AG04449 (cell line): ENCODE measurements at places on chromosomes 13 and 19.

- DNase-seq, result no peak
Measured at GRCh38 chr13:44305917-44306370, 67.7 kb upstream of the SERP2 start.

GRCh38 chr13:98187155-98187964 is 10.3 kb upstream of the RNF113B start:
- no peak for DNase-seq

GRCh38 chr19:49581007-49581508 is at the start of gene PRRG2:
Gene PRRG2 (plus strand): TSS chr19:49581316. CDS start chr19:49583220, 1,904 bp downstream.
- no peak for DNase-seq

GRCh38 chr19:49020931-49021895 is 2.9 kb downstream of the CGB3 start:
- no peak for DNase-seq

- DNase-seq, result peak; percentile 36
Measured at GRCh38 chr19:56253737-56254136, 18.8 kb upstream of the EDDM13 start.

DNA sequence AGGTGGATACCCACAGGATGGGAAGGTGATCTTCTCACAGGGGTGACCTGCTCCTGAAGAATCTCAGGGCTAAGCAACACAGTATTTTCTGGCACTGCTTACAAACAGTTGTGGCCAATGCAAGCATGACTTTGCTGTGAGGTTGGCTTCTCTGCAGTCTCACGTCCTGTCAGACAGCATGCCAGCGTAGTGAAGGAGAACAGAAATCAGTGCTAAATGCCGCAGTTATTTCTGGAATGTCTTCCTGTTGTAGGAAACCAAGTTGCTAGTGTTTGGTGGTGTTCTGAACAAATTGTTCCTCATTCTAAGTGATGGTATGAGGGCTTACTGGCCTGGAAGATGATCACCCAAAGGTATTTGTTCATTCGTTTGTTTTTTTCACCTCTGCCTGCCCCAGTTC is 320.1 kb downstream of the MTUS2 start:
- DNase-seq, result peak; percentile 21

- DNase-seq, result no peak
Measured at GRCh38 chr19:6099033-6099432, 11.3 kb downstream of the RFX2 start.

- DNase-seq, result no peak
Measured at GRCh38 chr13:21777166-21777565, 106.3 kb downstream of the FGF9 start.

- no peak for DNase-seq
Measured at GRCh38 chr13:112443191-112443994, 67.2 kb downstream of the SPACA7 start.
